ENCODE measurements at places on chromosomes 4 and X.
A peak's percentile ranks its signal among the peaks of the same experiment; 100 is the strongest.

DNA sequence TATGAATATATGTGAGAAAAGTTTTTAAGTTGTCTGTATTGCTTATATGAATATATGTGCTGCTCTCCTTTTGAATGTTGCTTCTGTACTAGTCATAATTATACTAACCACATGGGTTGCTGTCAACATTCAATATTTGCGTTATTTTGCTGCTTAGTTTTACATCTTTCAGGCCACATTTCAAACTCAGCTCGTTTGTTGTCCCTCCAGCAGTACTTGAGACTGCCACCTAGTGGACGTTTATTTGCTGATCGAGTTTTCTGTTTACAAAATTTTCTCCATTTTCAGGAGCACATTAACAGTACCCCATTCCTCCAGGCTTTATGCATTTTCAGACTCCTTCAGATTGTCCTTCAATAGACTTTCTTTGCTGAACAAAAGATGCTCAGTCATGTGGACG lies 75.8 kb downstream of the NUDT11 start:
- peak; percentile 30 for DNase-seq

GRCh38 chrX:72045552-72046277 lies 86.0 kb downstream of the RTL5 start:
- DNase-seq, result no peak

GRCh38 chr4:12933760-12934221 lies 550.3 kb downstream of the RAB28 start:
- no peak for DNase-seq

GRCh38 chrX:13750204-13750603 lies 15.7 kb downstream of the OFD1 start:
- peak; percentile 10 for DNase-seq

DNA sequence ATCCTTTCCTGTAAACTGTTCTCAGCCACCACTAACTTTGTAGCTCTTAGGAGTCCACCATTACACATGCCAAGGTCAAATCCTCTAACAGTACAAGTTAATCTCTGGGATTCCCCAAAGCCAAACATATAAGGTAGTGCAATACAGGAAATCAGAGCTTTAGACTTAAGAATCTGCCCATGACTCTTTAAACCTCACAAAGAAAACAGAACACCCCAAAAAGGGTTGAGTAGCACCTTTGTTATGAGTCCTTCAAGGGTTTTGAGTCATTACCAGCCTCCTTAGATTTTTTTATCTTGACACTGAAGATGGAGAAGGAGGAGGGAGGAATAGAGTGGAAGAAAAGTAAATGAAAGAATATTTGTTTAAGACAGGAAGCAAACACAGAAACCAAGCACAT lies 243.9 kb upstream of the SPANXN1 start:
- DNase-seq, result no peak
